ENCODE measurements at places on chromosomes 4 and X.

- no peak for DNase-seq
Measured at GRCh38 chrX:69546417-69546816, 42.3 kb downstream of the NALF2 start.

DNA sequence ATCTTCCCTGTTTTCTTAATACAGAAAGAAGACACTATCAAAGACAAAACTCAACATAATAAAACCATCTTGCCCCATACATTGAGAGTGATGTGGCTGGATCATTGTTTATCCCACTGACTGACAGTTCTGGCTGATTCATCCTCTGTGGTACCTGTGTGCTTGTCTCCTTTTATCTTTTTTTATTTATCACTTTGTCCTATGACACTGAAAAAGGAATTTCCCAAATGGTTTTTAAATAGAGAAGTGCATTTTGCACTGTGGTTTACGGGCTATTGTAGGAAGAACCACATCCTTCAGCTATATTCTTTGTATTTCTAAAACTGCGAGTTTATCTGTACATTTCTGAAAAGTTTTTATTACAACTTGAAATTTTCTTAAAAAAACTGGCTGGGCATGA, 15.0 kb downstream of the TTC29 start:
- DNase-seq: no peak

DNA sequence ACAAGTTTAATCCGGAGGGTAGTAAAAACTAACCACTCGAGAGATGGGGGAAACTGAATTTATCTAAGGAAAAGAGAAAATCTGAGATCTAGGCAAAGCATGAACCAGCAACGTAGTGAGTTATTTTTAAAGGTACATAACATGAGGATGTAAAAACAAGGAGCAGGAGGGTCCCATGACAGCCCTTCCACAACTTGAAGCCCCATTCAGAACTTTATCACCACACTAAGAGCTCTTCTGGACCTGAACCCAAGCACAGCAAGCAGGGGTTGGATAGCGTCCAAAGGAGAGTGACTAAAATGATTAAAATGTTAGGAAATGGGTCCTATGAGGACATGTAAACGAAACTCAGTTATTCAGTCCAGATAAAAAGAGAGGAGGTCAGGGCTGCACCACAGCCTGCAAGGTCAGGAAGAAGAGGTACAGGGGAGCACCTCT, 16.2 kb downstream of the SH3RF1 start:
- DNase-seq: no peak

- no peak for DNase-seq
Measured at GRCh38 chr4:164023214-164023613, 528.7 kb downstream of the TMA16 start.

- DNase-seq: no peak
Measured at GRCh38 chr4:72496119-72496518, 72.9 kb downstream of the ADAMTS3 start.

DNA sequence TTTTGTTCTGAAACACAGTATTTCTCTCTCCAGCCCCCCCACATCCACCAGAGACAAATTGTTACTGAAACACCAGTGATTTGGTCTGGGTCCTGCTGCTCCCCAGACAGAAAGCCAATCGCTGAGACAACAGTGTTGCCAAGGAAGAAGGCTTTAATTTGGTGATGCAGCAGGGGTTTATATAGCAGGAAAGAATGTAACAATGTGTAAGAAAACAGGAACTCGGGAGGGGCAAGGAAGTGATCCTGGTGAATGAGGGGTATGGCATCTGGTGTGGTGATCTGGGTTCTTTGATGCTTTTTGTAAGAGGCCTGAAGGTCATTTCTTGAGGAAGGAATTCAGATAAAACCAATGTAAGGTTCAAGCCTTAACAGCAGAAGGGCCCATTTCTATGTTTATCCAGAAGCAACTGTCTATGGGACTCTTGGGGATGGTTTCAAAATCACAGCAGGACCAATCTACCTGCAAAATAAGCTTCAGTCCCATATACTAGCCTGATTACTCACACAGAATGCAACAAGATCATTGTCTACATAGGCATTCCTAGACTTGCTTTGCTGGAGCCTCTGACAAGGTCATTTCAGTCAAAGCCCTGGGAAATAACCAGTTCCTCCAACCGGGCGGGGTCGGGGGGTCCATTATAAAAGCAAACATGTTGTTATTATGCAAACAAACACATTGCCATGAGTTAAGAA, 445.2 kb upstream of the ZFP42 start:
- no peak for DNase-seq

DNA sequence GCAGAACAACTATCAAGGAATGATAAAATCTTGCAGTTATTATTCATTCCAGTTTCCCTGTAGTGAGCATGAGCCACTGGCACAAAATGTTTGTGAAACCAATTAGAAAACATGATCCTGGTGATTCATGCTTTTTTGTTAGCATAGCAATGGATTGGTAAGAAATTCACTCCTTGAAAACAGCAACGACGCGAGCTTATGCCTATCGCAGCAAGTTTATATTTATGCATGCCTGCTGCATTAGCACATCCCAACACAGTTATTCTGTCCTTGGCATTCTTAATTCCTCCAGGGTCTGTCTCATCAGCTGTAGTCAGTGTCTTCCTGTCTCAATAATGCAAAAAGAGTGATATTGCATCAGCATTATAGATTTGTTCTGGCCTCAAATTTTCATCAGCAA, 975.9 kb downstream of the STIM2 start:
- no peak for DNase-seq

- DNase-seq: no peak
Measured at GRCh38 chrX:112759966-112760365, 80.2 kb upstream of the LHFPL1 start.

GRCh38 chr4:38385093-38386004, 278.6 kb upstream of the KLF3 start:
- DNase-seq: no peak

- DNase-seq: no peak
Measured at GRCh38 chr4:137609718-137610430, 77.6 kb upstream of the PCDH18 start.

DNA sequence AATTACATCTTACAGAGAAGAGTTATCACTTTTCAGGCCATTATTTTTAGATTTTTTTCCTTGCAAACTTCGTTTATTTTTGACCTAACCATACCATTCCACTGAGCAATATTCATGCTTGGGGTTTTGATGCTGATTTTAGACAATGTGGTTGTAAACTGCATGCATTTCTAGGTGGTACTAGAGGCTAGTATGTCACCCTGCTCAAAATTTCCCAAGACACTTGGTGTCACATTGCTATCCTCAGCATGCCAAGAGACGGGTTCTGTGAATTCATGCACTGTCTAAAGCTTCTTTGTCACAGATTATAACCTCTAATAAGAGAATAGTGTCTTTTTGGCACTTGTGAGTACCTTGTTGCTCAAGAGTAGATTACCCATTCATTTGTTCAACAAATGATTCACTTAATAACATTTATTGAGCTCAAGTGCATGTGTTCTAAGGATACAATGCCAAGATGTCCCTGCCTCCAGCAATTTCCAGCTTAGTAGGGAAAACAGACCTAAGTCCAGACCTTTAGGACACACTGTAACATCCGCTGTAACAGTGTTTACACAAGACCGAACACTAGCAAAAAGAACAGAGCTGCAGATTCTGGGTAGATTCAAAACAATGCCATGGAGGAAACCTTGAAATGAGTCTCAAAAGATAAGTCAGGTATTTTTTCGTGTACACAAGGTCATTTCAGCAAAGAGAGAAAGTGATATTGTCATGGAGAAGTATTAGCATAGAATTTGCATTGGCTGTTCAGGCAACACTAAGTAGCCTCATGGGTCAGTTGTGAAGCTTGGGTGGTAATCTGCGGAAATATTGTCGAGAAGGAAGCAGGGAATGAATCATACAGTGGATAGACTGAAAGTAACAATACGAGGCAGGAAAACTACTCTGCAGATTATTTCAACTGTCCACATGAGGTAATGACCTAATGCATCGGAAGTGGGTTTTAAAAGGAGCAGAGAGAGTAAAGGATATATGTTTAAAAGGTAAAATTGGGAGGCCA, 515.1 kb upstream of the ZFP42 start:
- no peak for DNase-seq

DNA sequence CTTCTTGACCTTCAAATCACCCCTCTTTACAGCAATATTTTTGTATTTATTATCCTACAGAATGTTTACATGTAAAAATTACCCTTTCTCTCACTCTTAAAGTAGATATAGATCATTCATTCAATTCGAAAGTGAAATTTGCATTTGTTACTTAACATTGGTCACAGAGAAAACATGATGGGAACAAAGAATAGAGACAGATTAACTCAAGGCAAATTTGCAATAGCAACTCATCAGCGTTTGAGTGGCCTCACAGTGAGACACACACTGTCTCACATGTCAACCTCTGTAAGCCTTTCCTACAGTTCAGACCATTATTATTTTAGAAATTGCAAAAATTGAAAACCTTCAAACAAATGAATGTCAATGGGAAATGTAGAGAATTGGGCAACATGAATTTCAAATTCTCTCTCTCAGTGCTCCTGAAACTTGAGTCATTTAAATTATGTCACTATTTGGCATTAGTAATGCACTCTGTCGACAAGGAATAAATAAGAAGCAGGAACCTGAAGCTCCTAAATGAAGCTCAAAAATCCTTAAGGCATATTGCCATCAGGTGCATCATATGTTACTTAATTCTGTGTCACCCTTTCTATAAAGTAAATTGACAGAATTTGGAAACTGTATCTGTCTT, 148.3 kb upstream of the ANXA10 start:
- no peak for DNase-seq

GRCh38 chrX:18707426-18708049, at the start of gene PPEF1:
Gene PPEF1 (plus strand): TSS chrX:18707645. CDS start chrX:18707781, 136 bp downstream.
- no peak for DNase-seq

DNA sequence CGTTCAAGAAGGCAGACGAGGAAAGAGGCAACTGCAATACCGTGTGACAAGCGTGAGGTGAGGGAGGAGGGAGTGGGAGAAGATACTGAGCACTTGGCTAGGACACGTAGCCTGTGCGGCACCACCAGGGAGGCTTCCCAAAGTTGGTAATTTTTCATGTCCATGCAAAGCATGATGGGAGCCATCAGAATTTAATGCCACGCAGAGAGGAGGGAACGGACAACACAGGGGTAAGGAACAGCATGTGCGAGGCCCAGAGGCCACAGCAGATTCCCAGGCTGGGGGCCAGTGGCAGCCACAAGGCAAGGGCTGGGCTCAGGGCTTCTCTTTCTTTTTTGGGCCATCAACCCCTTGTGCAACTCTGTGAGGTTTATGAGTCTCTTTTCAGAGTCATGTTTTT, 11.0 kb upstream of the CLDN24 start:
- DNase-seq: no peak

DNA sequence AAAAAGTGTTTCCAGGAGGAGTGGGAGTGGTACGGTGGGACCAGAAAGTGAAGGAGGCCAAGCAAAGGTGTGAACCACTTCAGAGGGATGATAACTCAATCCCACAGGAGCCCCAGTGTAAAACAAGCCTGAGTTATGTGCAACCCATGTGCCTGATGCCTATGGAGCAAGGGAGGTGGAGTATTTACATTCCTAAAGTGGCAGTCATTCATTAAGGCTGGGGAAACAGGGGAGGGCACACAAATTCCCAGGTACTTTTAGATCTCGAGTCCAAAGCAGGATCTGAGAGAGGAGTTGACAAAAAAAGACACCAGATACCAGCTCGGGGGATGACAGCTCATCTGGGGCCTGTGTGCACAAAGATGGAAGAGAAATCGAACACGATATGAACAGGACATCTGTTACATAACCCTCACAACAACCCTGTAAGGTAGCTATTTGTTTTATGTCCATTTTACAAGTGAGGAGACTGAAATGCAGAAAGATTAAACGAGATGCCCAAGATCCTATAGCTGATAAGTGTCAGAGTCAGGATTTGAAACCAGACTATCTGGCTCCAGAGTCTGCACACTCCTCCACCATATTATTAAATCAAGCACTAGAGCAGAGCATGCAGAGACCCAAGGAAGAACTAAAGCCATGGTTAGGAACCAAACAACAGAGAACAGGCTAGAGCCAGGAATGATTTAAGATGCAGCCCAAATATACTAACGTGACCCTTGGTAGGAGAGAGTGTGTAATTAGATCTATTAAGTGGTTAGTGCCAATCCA, 91.9 kb upstream of the MAPK10 start:
- no peak for DNase-seq

DNA sequence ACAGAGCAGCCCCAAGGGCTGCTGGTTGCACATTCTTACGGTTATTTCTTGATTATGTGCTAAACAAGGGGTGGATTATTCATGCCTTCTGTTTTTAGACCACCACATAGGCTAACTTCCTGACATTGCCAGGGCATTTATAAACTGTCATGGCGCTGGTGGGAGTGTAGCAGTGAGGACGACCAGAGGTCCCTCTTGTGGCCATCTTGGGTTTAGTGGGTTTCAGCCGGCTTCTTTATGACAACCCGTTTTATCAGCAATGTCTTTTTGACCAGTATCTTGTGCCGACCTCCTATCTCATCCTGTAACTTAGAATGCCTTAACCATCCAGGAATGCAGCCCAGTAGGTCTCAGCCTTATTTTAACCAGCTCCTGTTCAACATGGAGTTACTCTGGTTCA, 212.4 kb upstream of the GRID2 start:
- DNase-seq: no peak

DNA sequence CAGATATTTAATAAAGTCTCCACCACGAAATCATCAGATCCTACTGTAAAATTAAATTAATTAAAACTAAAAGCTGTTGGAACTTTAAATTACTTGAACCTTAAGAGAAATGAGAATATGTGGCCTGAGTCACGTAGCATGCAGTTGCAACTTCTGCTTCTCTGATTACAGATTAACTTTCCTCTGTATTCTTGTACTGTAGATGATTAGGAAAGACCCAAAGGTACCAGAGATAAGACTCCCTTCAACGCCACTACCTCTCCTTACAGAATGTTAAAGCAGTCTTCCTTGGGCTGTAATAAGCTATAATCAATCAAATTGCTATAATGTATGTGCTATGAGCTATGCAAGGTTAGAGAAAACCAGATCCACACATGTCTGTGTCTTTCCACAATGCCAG, 47.9 kb downstream of the FAM13A start:
- DNase-seq: no peak

DNA sequence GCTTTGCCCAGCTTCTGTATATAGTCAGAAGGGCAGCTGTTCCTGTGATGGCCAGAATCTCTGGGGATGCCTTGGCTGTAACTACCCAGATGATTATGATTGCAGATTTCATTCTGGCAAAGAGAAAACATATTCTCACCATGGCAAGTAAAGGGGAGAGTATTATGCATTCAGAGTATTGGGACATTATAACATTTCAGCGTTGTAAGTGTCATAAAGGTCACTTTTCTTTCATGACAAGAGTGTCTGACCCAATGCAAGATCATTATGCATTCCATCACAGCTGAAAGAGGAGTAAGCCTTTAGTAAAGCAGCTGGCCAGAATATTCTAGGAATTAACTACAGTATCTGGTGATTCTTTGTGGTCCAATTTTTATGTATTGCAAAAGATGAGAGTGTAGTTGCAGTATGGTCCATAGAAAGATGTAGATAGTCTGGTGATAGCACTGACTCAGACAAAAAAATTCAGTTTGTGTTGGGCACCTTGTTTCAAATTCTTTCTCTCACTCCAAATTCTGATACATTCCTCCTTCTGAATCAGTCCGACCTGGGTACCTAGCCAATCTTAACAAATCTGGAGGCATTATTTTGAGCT, 2366.3 kb downstream of the PCDH7 start:
- no peak for DNase-seq
